Lower lobe of right lung (tissue), 2 donors: ENCODE measurements at places on chromosomes 6 and 20.

GRCh38 chr20:45704969-45705637 lies at the start of gene WFDC10B:
Gene WFDC10B (minus strand): TSS chr20:45705019. CDS start chr20:45685992, 19,027 bp downstream.
- DNase-seq: no peak

DNA sequence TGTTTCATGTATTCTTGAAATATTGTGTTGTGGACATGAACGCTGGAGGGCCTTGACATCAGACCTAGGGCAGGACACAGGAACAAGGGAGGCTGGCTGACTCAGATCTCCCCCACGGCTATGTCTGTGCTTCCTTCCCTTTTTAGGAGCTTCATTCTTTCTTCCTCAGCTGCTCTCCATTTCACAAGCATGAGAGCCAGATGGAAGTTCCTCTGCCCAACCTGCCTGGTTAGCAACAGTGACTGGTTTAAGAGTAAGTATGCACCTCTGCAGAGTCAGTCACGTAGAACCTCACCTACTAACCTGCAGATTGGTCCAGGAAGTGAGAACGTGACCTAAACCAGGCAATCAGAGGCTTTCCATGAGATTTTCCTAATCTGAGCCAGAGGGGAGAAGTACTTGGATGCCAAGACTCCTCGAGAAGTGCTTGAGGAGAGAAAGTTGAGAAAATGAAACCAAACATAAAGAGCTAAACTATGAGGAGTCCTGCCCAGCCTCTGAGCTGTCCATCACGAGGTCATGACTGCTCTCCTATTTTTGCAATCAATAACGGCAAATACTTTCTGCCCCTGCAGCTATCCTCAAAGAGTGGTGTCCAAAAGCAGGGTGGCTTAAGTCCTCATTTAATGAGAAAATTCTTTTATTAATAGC lies 465.2 kb upstream of the CITED2 start:
- DNase-seq: peak; percentile 69

- DNase-seq: no peak
Measured at GRCh38 chr20:8242827-8243724, 111.0 kb downstream of the PLCB1 start.

DNA sequence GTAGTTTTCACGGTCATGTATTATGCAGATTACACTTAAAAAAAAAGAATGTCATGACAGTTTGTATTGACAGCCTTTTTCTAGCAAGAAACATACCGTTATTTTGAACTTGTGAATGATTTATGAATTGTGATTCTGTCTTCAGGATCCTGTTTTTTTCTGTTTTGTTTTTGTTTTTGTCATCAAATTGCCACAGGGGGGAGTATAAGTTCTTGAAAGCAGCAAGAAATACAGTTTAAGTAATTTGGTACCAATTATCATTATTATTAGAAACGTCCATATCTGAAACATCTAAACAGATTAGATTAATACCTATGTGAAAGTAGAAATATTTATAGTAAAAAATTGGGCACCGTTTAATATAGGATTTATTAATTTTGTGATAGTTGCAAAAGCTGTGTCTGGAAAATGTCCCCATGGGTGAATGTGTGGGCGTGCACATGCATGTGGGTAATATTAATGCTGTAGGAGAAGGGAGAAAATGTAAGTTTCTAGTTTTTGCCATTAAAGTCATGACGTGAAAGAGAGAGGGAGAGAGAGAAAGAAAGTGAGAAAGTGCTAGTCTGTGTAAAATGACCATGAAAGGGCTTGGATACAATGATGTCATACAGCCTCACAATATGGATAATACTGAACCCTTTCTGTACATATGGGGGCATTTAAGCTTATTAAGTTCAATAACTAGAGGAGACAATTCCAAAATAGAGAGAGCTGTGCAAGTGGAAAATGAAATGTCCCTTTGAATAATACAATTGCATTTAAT lies 9.4 kb upstream of the CCN2 start:
- DNase-seq: no peak

DNA sequence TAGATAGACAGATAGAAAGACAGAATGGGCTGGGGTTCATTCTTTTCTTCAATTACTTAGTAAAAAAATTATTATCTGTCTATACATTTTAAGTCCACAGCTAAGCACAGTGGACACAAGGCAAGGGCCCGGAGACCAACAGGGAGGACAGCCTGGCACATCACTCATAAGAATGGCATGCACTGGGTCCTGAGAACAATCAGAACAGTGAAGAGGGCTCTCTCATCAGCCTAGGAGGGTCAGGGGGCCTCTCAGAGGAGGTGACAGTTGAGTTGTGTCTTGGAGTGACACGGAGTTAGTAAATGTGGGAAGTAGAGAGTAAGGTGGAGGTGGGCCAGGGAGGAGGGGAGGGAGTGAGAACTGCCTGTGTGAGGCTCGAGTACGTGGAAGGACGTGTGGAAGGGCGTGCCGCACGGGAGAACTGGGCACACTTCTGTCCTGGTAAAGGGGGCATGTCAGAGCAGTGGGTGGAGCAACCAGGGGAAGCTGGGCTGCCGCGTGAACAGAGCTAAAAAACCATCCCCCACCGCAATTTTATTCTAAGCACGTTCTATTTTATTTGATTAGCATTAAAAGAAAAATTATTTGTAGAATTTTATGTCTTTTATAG lies 45.1 kb upstream of the DSP start:
- no peak for DNase-seq

GRCh38 chr20:17223553-17223952 lies 3.3 kb upstream of the PCSK2 start:
- no peak for DNase-seq
